ENCODE measurements at places on chromosomes 2 and 18.

DNA sequence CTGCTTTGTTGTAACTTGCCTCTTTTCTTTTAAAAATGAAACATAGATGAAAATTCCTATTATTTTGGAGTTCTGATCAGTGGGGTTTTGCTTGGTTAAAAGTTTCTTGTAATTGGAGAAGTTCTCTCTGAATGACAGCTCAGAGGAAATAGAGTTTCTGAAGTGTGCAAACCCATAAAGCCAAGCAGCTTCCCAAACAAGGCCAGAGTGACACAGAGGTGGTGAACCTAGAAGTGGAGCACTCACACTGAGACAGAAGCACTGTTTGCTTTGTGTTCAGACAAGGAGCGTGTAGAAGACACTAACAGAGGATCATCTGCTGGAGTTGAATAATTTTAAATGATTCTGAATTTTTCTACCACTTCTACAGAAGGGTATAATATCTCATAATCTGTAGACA, 49.2 kb downstream of the FBXO48 start:
- DNase-seq: no peak
- H3K4me1 ChIP-seq: no peaks in the 10 kb centered on the region
- H3K27me3 ChIP-seq: peaks cover 4% of the 10 kb centered on the region

GRCh38 chr2:215435870-215436704, at the start of gene FN1:
Gene FN1, minus strand, starts transcription at chr2:215436068. Its CDS starts 266 bp downstream, at chr2:215435802.
- H3K27ac ChIP-seq: peak within 1 kb of the TSS; percentile 99
- peak within 1 kb of the TSS; percentile 99 for H3K4me3 ChIP-seq
- no peaks in the 10 kb centered on the region for H3K27me3 ChIP-seq

GRCh38 chr2:27039871-27040270, 7.1 kb downstream of the TMEM214 start:
- no peak overlapping the region for H3K4me3 ChIP-seq
- H3K4me1 ChIP-seq: peaks cover 7% of the 10 kb centered on the region
- peaks cover 50% of the 10 kb centered on the region for H3K36me3 ChIP-seq
- DNase-seq: no peak
- no peak overlapping the region for H3K27ac ChIP-seq

DNA sequence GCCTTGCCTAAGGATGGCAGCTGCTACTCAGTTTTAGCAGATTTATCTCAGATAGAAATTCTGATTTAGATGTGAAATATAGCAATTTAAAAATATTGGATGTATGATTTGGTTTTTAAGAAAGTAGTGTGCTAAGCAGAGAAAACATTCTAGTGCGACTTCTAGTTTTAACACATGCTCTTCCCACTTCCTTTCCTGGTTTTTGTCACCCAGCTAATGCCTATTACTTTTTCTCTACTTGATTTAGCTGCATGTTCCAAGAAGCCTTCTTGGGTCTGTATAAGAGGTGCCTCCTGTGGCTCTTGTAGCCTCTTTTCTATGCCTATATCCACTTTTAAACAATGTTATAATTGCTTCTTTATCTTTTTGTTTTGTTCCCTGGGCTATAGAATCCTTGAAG, 53.0 kb downstream of the GPD2 start:
- no peak overlapping the region for H3K27ac ChIP-seq
- peaks cover 2% of the 10 kb centered on the region for H3K36me3 ChIP-seq
- DNase-seq: no peak
- H3K27me3 ChIP-seq: no peaks in the 10 kb centered on the region
- H3K4me3 ChIP-seq: no peak overlapping the region
- peaks cover 4% of the 10 kb centered on the region for H3K4me1 ChIP-seq

DNA sequence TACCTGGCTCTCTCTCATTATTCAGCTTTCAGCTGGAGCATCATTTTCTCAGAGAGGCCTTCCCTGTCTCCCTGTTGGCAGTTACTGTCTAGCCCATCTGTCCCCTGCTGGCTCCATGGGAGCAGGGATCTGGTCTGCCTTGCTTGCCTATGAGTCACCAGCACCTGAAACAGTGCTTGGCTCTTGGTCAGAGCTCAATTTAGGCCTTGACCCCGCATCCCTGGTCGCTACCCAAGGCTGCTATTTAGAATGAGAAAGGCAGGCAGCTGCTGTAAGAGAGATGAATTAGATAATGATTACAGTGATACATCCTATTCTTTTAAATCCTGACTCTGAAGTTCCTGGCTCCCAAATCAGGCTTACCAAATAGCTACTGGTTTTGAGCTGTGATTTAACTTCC, 32.9 kb downstream of the KCNE4 start:
- DNase-seq: peak; percentile 83
- no peak overlapping the region for H3K4me3 ChIP-seq
- H3K27ac ChIP-seq: no peak overlapping the region
- H3K27me3 ChIP-seq: no peaks in the 10 kb centered on the region
- H3K36me3 ChIP-seq: no peaks in the 10 kb centered on the region
- H3K4me1 ChIP-seq: no peaks in the 10 kb centered on the region

GRCh38 chr18:41999751-42000150, 44.7 kb downstream of the PIK3C3 start:
- H3K36me3 ChIP-seq: peaks cover 28% of the 10 kb centered on the region
- no peak overlapping the region for H3K4me3 ChIP-seq
- H3K27ac ChIP-seq: no peak overlapping the region
- DNase-seq: no peak
- no peaks in the 10 kb centered on the region for H3K27me3 ChIP-seq
- peaks cover 3% of the 10 kb centered on the region for H3K4me1 ChIP-seq

- H3K27ac ChIP-seq: no peak overlapping the region
- no peak overlapping the region for H3K4me3 ChIP-seq
- DNase-seq: no peak
- no peaks in the 10 kb centered on the region for H3K36me3 ChIP-seq
- H3K4me1 ChIP-seq: peaks cover 23% of the 10 kb centered on the region
- H3K27me3 ChIP-seq: no peaks in the 10 kb centered on the region
Measured at GRCh38 chr2:119746836-119747686, 12.7 kb upstream of the PTPN4 start.

- no peak overlapping the region for H3K27ac ChIP-seq
- DNase-seq: peak; percentile 4
- H3K4me3 ChIP-seq: no peak overlapping the region
- no peaks in the 10 kb centered on the region for H3K36me3 ChIP-seq
- no peaks in the 10 kb centered on the region for H3K4me1 ChIP-seq
Measured at GRCh38 chr2:68482296-68482820, 15.0 kb downstream of the APLF start.

GRCh38 chr2:121046335-121046734, 238.7 kb downstream of the TFCP2L1 start:
- H3K4me3 ChIP-seq: no peak overlapping the region
- H3K27ac ChIP-seq: no peak overlapping the region
- H3K27me3 ChIP-seq: peaks cover 24% of the 10 kb centered on the region
- H3K36me3 ChIP-seq: no peaks in the 10 kb centered on the region
- no peaks in the 10 kb centered on the region for H3K4me1 ChIP-seq
- DNase-seq: no peak

Measured in astrocyte (in vitro differentiated cells and primary cell).